ENCODE measurements at places on chromosomes 2 and 18.

GRCh38 chr2:12097859-12098258 is 351.4 kb downstream of the LPIN1 start:
- DNase-seq = no peak

- DNase-seq = no peak
Observed at GRCh38 chr18:68267583-68267982, 447.3 kb downstream of the TMX3 start.

GRCh38 chr2:96502891-96503636 is 2.1 kb downstream of the NEURL3 start:
- no peak for DNase-seq

GRCh38 chr2:23525137-23525765 is 140.3 kb downstream of the KLHL29 start:
- no peak for DNase-seq
